Activated B cell treated with CpG ODN at 0.5 μM for 24 hours (primary cell): ENCODE measurements at places on chromosomes 2 and 18. TPM values are rescaled to one million over a fixed set of nuclear protein-coding genes. Genes with fewer than 3 reads are reported as not detected.

GRCh38 chr2:240463274-240463865 lies 27.9 kb downstream of the GPC1 start:
- no peak for DNase-seq
- H3K4me3 ChIP-seq = no peak overlapping the region
- no peaks in the 10 kb centered on the region for H3K27me3 ChIP-seq
- H3K36me3 ChIP-seq = no peaks in the 10 kb centered on the region
- no peak overlapping the region for H3K27ac ChIP-seq

Gene MC2R
- total RNA-seq = not detected in 2 replicates

DNA sequence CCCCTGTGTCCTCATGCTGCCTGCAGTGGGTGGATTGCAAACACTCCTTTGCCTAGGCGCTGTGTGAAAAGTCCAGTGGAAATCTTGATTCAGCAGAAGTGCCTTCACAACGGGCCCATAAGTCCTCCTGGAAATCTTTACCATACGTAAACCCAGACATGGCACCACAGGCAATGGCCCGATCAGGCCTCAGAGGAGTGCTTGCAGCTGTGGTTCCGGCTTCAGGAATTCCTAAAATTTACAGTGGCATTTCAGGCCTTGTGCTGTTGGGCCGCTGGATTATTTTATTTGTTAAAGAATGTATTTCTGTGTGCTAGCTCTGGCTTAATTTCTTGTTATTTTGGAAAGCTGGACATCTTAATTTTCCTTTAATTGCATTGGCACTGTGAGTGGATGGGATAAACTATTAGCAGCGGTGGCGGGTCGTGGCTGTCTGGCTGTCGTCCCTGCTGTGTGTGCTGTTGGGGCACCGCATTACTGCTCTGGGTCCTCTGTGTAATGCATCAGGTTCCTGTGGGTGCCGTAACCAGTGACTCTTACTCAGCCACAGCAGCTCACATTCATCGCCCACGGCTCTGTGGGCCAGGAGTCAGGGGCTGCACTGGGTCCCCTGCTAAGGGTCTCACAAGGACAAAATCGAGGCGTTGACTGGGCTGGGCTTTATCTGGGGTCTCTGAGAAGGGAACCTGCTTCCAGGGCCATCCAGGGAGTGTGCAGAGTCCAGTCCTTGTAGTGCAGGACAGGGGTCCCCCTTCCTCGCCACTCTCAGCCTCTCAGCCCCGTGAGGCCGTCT lies 73.1 kb downstream of the RTP5 start:
- peaks cover 9% of the 10 kb centered on the region for H3K4me1 ChIP-seq
- peaks cover 16% of the 10 kb centered on the region for H3K36me3 ChIP-seq
- no peak overlapping the region for H3K4me3 ChIP-seq
- H3K27ac ChIP-seq = no peak overlapping the region
- H3K27me3 ChIP-seq = no peaks in the 10 kb centered on the region

DNA sequence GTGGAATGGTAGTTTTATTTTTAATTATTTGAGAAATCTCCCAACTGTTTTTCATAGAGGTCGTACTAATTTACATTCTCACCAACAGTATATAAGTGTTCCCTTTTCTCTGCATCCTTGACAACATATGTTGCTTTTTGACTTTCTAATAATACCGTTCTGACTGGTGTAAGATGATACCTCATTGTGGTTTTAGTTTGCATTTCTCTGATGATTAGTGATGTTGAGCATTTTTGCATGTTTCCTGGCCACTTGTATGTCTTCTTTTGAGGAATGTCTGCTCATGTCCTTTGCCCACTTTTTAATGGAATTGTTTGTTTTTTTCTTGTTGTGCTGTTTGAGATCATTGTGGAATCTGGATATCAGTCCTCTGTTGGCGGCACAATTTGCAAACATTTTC lies 242.5 kb downstream of the ZNF521 start:
- H3K4me1 ChIP-seq = no peaks in the 10 kb centered on the region
- no peak overlapping the region for H3K4me3 ChIP-seq
- H3K27me3 ChIP-seq = peaks cover 4% of the 10 kb centered on the region
- H3K27ac ChIP-seq = no peak overlapping the region
- no peaks in the 10 kb centered on the region for H3K36me3 ChIP-seq

DNA sequence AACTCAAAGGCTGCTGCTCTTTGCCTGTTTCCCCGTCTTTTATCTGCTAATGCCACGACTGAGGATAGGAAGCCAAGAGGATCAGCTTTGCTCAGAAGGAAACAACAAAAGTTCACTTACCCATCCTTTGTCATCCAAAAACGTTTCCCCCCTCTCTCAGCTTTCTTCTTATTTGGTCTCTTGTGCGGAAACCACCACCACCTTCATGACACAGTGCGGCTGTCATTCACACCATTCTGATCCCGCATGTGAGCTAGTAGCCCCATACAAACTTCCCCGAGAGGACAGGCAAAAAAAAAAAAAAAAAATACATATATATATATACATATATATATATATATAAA lies 656 bp downstream of the LRRTM4 start:
- DNase-seq = no peak
- no peak overlapping the region for H3K4me3 ChIP-seq
- H3K36me3 ChIP-seq = no peaks in the 10 kb centered on the region
- no peaks in the 10 kb centered on the region for H3K4me1 ChIP-seq

Gene NPPC
- total RNA-seq = not detected in 2 replicates

Gene SIX3
- total RNA-seq = not detected in 2 replicates

Gene FAM161A
- 2.5 TPM in 2 replicates for total RNA-seq

GRCh38 chr2:230219419-230220331 lies at the start of gene SP110:
SP110 (minus strand) TSS chr2:230219984; CDS start chr2:230216927, 3,057 bp downstream.
- H3K4me1 ChIP-seq = peaks cover 90% of the 10 kb centered on the region
- peak within 1 kb of the TSS; percentile 96 for H3K4me3 ChIP-seq
- peak; percentile 61 for DNase-seq
- H3K27ac ChIP-seq = peak within 1 kb of the TSS; percentile 97
- H3K27me3 ChIP-seq = no peaks in the 10 kb centered on the region

GRCh38 chr18:48777026-48777743 lies 173.6 kb downstream of the SMAD7 start:
- H3K27ac ChIP-seq = no peak overlapping the region
- no peaks in the 10 kb centered on the region for H3K36me3 ChIP-seq
- DNase-seq = peak; percentile 63
- H3K27me3 ChIP-seq = no peaks in the 10 kb centered on the region

GRCh38 chr2:236555481-236555880 lies 14.1 kb upstream of the ACKR3 start:
- no peaks in the 10 kb centered on the region for H3K36me3 ChIP-seq
- no peak for DNase-seq

GRCh38 chr2:155692856-155693255 lies 639.7 kb downstream of the NR4A2 start:
- no peak for DNase-seq
- no peaks in the 10 kb centered on the region for H3K36me3 ChIP-seq
- no peaks in the 10 kb centered on the region for H3K27me3 ChIP-seq
- no peak overlapping the region for H3K4me3 ChIP-seq
- H3K27ac ChIP-seq = no peak overlapping the region

DNA sequence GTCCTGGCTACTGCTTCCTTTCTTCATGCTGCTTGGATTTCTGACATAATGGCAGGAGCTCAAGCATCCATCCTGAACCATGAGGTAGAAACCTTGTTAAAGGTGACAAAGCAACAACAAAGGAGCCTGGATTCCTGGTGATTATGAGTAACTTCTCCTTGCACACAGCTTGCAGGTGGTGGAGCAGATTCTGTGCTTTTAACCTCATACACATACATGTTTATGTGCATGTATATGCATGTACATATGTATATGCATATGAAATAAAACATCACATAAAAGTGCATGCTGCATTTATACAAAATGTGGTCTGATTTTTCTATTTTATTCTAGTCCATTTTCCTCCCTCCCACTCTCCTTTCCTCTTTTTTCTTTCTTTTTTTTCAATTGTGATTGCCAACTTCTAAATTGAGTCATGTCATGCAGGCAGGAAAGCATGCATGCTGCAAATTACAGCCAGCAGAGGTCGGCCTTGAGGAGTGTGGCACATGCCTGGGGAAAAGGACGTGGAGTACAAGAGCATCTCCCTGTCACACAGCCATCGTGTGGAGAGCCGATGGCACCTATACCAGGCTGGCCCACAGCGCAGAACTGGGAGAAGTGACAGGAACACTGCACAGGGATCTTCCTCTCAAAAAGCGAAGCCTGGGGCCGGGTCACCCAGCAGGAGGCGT lies 17.9 kb downstream of the LCT start:
- peaks cover 2% of the 10 kb centered on the region for H3K36me3 ChIP-seq
- peaks cover 3% of the 10 kb centered on the region for H3K4me1 ChIP-seq
- H3K27ac ChIP-seq = no peak overlapping the region
- no peak for DNase-seq
- no peak overlapping the region for H3K4me3 ChIP-seq

Gene DOK1
- 33.8 and 35.1 TPM in 2 replicates for total RNA-seq

DNA sequence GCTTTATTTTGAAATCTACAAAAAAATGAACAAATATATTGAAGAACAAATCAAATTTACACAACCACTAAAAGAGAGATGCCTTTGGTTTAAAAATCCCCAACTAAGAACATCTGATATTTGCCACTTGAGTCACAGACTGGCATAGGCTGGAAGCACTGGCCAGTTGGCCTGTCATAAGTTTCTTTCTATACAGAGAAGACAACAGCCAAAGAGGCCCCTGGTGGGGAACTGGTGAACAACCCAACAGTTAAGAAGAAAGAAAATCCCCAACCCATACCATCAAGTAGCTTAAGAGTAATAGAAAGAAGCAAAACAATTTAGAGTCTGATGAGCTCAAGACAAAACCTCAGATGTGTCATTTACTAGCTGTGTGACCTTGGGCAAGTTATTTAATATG lies 45.5 kb downstream of the OSR1 start:
- H3K4me1 ChIP-seq = no peaks in the 10 kb centered on the region
- no peak for DNase-seq
- H3K27ac ChIP-seq = no peak overlapping the region
- no peaks in the 10 kb centered on the region for H3K36me3 ChIP-seq
- no peak overlapping the region for H3K4me3 ChIP-seq
- no peaks in the 10 kb centered on the region for H3K27me3 ChIP-seq
